ENCODE measurements at places on chromosomes 7 and 10. TPM values are rescaled to one million over a fixed set of nuclear protein-coding genes. Genes with fewer than 3 reads are reported as not detected.

GRCh38 chr7:32214913-32215312 lies 144.7 kb upstream of the PDE1C start:
- no peak for DNase-seq

DNA sequence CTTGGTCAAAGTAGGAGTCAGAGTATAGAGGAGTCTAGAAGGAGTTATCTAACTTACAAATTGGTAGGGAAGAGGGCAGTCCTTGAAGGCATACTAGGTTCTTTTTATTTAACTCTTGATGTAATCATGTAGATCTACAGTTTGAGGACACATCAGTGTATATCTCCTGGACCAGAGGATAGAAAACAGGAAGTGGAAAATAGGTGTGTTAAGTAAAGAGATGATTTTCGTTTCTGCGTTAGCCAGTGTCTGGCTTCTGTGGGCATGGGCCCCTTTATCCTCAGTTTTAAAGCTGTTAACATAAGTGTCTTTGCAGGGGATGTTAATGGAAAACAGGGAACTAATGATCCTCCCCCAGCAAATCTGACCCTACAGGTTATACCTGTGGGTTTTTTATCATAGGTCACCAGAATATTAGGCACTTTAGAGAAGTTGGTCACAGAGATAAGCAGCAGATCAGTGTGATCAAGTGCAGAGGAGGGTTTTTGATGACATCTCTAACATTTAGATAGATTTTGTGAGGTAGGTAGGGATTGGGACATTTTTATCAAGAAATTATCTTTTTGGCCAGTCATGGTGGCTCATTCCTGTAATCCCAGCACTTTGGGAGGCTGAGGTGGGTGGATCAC lies 58.6 kb upstream of the PRSS1 start:
- DNase-seq, result no peak

The GOLGA7B gene
- polyA plus RNA-seq, result 0.03 TPM

The CLRN3 gene
- 0.27 TPM for polyA plus RNA-seq

The RNF32 gene
- 1.4 TPM for polyA plus RNA-seq

DNA sequence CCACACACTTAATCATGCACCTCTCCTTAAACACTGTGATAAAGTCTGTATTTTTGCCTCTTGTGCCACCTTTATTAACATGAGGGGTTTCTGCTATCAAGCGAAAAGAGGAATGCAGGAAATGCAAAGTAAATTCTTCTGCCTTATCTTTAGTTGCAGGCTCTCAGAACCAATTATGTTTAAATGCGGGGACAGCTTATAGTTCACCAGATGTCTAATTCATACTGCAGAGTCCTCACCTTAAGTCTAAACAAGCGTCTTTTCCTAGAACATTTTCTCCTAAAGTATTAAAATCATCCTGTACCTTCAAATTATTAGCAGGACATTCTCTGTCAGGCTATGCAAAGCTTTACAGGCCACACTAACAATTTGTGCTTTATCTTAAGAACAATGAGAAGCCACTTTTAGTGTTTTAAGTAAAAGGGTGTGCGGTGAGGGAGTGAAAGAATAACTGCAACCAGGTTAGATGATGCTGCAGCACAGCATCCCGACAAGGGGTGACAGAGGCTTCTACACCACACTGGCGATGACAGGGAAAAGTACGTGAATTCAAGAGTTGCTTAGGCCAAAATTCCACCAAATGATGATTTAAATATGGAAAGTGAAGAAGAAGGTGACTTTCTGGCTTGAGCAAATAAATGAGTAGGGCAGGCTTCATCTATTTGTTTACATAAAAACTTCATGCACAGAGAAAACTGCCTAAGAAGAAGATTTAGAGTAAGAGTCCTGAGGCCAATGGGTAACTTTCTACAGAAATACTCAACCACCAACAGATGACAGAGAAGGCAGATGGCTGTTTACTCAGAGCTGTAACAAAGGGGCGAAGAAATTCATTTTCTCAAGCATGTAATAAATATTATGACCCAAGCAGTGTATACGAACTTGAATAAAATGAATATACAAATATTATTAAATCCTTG lies 36.0 kb downstream of the EZH2 start:
- DNase-seq, result no peak

- no peak for DNase-seq
These were observed 21.6 kb upstream of the JAZF1 start for GRCh38 chr7:28202222-28202621.

- no peak for DNase-seq
These were observed 86.6 kb upstream of the ZNF92 start for GRCh38 chr7:65287023-65287422.

The ZNF277 gene
- 25.7 TPM for polyA plus RNA-seq

GRCh38 chr10:18406136-18406535 lies 245.3 kb downstream of the NSUN6 start:
- DNase-seq, result no peak

GRCh38 chr10:75435291-75435690 lies 3.9 kb downstream of the LRMDA start:
- no peak for DNase-seq

The GIMAP6 gene
- 15.4 TPM for polyA plus RNA-seq
